GM23248 (cell line): ENCODE measurements at places on chromosomes 5 and 9.

DNA sequence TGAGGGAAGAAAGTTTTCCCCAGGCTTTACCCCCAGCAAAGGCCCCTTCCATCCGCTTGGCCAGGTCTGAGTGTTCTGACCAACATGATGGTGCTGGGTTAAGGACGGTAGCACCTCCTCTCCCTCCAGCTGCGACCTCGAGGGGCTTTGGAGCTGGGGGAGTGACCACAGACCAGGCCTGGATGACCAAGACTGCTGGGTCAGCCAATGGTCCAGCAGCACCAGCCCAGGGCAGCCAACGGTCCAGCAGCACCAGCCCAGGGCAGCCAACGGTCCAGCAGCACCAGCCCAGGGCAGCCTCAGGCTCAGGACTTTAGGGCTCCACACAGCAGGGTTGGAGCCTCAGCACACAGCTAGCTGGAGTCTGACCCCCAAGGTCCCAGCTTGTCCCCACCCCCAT lies 57.2 kb upstream of the CNOT6 start:
- H3K27me3 ChIP-seq, result peaks cover 7% of the 10 kb centered on the region; the same call in 1 of the 2 replicates
- H3K4me3 ChIP-seq, result no peak overlapping the region
- no peak overlapping the region for H3K27ac ChIP-seq

GRCh38 chr5:103510851-103511553 lies 51.6 kb downstream of the NUDT12 start:
- H3K27me3 ChIP-seq, result no peaks in the 10 kb centered on the region
- no peak for DNase-seq
- H3K27ac ChIP-seq, result no peak overlapping the region
- no peaks in the 10 kb centered on the region for H3K36me3 ChIP-seq
- no peak overlapping the region for H3K4me3 ChIP-seq

- H3K27ac ChIP-seq, result peak overlapping the region; percentile 98
- no peaks in the 10 kb centered on the region for H3K27me3 ChIP-seq
- 0 out of 2 replicates have a peak overlapping the region, but pooled peaks have one; percentile 32 for H3K4me3 ChIP-seq
- H3K36me3 ChIP-seq, result no peaks in the 10 kb centered on the region
- peak; percentile 74 for DNase-seq
Measured at GRCh38 chr5:141822144-141822543, 56.1 kb downstream of the PCDH1 start.

DNA sequence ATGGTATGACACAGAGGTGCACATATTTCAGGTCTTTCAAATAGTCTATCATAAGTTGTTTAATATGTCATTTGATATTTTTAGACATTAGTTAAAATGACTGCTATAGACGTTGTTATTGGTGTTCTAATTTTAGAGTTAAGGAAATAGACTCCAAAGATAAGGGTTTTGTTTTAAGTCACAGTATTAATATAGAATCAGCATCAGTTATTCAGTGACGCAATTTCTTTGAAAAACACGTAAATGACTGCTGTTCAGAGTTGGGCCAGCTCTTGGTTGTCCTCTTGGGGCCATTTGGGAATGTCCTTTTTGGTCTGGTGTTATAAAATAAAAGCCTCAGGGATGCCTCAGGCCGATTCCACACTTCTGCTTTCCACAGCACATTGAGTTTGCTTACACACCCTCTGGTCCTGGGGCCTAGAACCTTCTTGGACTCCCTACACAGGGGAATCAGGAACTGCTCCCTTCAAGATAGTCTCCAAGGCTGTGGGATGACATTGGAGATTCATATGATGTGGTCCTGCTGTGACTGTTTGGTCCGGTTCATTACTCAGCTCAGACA lies 14.3 kb downstream of the OTULIN start:
- no peaks in the 10 kb centered on the region for H3K27me3 ChIP-seq
- no peak for DNase-seq
- H3K27ac ChIP-seq, result no peak overlapping the region

DNA sequence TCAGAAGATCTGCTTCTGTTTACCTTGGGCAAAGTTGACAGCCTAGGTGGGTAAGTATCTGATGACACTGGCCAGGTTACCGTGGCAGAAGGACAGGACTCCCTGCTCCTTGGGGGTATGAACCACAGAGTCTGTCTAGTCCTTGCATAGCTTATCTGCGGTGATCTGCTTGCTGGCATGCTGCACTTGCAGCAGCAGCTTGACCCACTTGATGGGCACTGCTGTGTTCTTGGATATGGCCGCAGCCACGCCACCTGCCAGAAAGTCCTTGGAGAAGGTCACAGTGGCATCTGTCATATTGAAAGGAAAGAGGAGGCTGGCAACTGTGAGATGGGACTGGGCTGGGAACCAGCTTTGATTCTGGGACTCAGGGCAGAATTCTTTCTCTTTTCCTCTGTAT lies 35.9 kb upstream of the POC5 start:
- no peaks in the 10 kb centered on the region for H3K27me3 ChIP-seq
- no peaks in the 10 kb centered on the region for H3K4me1 ChIP-seq
- no peak overlapping the region for H3K4me3 ChIP-seq
- no peaks in the 10 kb centered on the region for H3K36me3 ChIP-seq
- DNase-seq, result no peak
- H3K27ac ChIP-seq, result no peak overlapping the region

- H3K4me1 ChIP-seq, result 0 out of 2 replicates have a peak, but pooled peaks cover 8% of the 10 kb centered on the region
- H3K27ac ChIP-seq, result no peak overlapping the region
- no peaks in the 10 kb centered on the region for H3K36me3 ChIP-seq
- no peak overlapping the region for H3K4me3 ChIP-seq
Measured at GRCh38 chr9:127030814-127031740, 91.4 kb downstream of the ANGPTL2 start.

DNA sequence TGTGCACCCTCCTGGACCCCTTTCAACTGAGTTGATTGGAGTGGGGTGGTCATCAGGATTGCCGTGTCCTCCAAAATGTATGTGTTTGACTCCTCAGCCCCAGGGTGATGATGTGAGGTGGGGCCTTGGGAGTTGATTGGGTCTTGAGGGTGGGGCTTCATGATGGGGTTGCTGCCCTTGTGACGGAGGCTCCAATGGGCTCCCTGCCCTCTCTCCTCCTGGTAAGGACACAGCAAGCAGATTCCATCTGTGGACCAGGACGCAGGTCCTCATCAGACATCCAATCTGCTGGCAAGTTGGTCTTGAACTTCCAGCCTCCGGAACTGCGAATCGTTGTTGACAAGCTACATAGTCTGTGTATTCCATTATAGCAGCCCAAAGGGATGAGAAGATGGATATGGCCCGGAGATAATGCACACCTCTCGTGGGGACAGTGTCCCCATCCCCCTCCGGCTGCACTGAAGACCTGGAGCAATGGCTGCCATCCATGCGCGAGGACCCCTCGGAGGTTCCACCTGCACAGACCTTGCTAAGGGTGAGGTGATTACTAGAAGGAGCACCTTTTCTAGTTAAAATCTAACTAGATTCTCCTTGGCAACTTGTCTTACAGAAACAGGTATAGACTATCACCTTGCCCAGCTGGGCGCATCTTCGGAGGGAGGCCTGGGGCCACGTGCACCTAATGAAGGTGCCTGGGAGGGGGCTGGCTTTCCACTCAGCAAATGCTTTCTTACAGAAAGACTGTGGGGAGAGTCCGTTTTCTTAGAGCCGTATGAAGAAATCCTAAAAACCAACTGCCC lies 75.7 kb upstream of the IRX4 start:
- no peak overlapping the region for H3K27ac ChIP-seq
- no peaks in the 10 kb centered on the region for H3K36me3 ChIP-seq
- DNase-seq, result no peak
- no peak overlapping the region for H3K4me3 ChIP-seq
- no peaks in the 10 kb centered on the region for H3K4me1 ChIP-seq

DNA sequence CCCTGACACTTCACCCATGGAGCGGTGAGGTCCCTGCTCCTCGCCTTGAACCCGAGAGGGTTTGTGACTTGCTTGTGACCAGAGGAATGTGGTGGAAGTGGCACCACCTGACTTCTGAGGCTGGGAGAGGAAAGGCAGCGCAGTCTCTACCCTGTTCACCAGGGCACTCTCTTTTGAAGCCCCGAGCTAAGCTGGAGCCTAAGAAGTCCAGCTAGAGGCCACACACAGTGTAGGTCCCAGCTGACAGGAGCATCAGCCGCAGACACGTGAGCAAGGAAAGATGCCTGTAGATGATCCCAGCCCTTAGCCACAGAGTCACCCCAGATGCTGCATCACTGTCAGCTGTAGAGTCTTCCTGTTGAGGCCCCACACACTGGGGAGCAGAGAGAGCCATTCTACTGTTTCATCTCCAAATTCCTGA lies 1.7 kb upstream of the ANGPTL2 start:
- no peaks in the 10 kb centered on the region for H3K36me3 ChIP-seq
- no peak overlapping the region for H3K27ac ChIP-seq
- no peak for DNase-seq
- H3K27me3 ChIP-seq, result no peaks in the 10 kb centered on the region
- H3K4me1 ChIP-seq, result peaks cover 22% of the 10 kb centered on the region
- H3K4me3 ChIP-seq, result no peak overlapping the region

DNA sequence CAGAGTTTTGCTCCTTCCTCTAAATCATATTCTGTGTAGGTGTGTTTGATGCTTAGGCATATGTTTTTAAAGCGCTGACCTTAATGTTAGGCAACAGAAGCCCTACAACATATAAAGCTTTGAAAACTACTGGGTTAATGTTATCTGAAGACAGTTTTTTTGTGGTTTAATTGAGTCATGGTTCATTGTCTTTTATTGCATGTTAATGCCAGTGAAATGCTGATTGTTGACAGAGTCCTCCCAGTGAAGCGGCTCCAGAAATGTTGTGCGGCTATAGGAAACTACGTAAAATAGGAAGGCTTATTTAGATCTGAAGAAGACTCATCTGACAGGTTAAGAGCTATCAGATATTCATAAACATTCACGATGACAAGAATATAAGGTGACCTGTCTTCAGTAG lies 424.6 kb downstream of the CCDC171 start:
- H3K27me3 ChIP-seq, result no peaks in the 10 kb centered on the region
- no peaks in the 10 kb centered on the region for H3K36me3 ChIP-seq
- no peak overlapping the region for H3K27ac ChIP-seq

DNA sequence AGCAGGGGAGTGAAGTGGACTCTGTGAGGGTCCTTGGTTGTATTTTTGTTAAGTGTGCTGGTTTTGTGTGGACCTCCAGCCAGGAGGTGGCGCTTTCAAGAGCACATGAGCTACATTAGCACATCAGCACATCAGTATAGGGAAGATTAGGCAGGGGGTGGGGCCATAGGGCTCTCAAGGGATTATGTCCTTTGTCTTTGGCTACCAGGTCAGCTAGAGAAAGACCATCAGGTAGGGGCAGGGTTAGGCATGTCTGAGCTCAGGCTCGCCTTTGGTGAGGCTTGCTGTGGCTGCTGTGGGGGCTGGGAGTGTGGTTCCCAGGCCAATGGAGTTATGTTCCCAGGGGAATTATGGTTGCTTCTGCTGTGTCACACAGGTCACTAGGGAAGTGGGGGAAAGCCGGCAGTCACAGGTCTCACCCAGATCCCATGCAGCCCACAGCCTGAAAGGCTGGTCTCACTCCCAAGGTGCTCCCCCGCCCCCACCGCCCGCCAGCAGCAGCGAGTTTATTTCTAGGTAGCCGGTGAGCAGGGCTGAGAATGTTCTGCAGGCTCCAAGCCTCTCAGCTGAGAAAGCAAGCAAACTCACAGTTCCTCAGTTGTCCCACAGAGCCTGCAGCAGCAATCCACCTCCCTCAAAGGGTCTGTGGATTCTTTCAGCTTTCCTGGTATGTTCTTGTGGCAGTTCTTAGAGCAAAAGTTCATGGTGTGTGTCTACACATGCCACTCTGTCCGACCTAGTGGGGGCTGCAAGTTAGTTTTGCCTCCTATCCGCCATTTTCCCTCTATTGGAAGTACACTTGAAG lies 13.7 kb downstream of the OR1J1 start:
- peak overlapping the region; percentile 76 for H3K4me3 ChIP-seq
- peaks cover 17% of the 10 kb centered on the region for H3K4me1 ChIP-seq
- no peaks in the 10 kb centered on the region for H3K36me3 ChIP-seq
- DNase-seq, result no peak
